Stimulated activated CD4-positive, alpha-beta T cell treated with anti-CD3 and anti-CD28 coated beads, Interleukin-1b, Interleukin-23, amount 100 ng/mL, for 4 hours (primary cell): ENCODE measurements at places on chromosomes 4 and X.

DNA sequence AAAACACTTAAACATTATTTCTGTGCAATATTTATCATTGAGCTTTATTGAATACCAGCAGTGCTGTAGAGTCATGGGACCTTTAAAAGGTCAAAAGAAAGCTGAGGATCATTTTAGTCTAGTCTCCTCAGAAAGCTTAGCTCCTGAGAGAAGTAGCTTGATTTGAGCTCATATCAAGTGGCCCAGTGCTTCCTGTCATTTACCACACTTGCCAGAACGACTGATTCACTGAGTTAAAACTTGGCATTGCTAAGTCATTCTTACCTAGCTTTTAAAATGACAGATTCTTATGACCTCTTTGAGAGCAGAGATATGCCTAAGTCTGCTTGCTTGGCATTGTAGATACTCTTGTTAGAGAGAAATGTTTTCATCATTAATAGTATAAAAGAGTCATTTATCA is 15.2 kb downstream of the SEPTIN11 start:
- DNase-seq, result no peak

DNA sequence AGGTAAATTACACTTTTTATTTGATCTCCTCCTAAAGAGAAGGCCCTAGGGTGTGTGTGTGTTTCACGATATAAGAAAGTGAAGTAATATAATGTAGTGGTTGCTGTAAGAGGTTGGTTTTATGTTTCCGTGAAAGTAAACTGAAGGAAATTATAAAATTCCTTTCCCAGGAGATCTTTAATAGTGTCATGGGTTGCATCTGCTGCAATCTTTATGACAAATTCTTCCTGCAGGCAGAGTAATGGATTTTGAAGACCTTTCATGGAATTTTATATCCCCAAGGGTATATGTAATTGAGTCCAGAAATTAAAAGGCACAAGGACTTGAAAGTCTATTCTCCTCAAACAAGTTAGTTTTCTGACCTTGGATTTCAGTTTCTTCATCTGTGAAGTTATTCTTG is 538.6 kb downstream of the ANKRD50 start:
- no peak for DNase-seq

- DNase-seq, result no peak
These were observed 55.9 kb downstream of the FMR1NB start for GRCh38 chrX:148037020-148037419.

GRCh38 chr4:97153042-97153441 is 990.2 kb downstream of the STPG2 start:
- no peak for DNase-seq

DNA sequence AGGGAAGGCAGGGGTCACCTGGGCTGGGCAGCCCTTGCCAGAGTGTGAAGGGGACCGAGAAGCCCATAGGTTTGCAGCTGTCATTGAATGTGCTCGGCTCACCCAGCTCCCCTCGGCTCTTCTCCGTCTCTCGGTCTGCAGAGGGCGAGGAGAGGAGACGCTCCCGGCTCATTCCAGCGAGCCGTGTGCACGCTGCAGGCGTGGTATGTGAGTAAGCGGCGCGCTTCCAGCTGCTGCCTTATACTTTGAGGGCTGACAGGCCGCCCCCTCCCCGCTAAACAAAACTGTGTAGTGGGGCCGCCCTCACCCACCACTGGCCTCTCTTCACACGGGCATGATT is 23.0 kb upstream of the BCORL1 start:
- DNase-seq, result no peak
